ENCODE measurements at places on chromosomes 5 and 9.
A peak's percentile ranks its signal among the peaks of the same experiment; 100 is the strongest.

- no peak for DNase-seq
Observed at GRCh38 chr5:143796125-143796524, 15.8 kb upstream of the HMHB1 start.

DNA sequence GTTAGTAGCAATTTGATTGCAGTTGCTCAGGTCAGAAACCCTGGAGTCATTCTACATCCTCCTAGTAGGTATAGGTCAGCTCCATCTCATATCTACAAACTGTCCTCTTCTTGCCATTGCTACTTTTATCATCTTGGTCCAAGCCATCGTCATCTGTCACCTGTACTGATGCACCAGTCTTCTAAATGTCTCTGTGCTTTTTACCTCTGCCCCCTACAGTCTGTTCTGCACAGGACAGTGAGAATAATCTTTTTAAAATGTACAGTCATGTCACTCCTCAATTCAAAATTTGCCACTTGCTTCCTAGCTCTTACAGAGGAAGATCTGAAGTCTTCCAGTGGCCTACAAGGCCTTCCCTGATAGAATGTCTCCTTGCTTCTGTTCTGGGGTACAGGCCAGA, 6.8 kb downstream of the NNT start:
- no peak for DNase-seq

- DNase-seq = no peak
Observed at GRCh38 chr5:160311491-160312133, 752 bp downstream of the CCNJL start.

- DNase-seq = no peak
Observed at GRCh38 chr9:103574056-103574455, 520.1 kb upstream of the SMC2 start.

DNA sequence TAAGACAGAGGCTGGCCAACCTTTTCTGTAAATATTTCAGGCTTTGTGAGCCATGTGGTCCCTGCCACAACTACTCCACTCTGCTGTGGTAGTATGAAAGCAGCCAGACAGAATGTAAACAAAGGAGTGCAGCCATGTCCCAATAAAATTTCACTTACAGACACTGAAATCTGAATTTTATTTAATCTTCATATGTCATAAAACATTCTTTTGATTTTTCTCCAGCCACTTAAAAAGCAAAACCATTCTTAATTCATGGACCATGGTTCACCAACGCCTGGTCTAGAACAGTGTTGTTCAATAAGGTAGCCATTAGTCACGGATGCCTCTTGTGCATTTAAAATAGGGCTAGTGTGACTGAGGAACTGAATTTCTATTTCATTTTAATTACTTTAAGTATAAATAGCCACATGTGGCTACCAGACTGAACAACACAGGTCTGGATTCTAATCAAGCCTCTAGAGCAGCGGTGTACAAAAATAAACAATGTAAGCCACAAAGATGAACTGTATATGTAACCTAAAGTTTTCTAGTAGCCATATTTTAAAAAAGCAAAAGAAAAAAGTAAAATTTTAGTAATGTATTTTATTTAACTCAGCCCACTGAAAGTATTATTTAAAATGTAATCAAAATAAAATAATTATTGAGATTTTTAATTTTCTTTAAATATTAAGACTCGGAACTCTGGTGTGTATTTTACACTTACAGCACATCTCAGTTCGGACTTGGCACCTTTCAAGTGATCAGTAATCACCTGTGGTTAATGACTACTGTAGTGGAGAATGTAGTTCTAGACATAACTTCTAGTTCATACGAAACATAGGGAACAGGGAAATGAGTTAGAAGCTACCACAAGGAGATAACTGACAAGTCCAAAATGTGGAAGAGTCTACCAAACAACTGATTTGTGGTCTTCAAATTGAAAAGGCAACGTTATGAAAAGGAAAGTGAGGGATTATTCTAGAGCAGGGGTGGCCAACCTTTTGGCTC, 14.3 kb downstream of the GEMIN5 start:
- no peak for DNase-seq

GRCh38 chr5:160641405-160641804, 210.6 kb downstream of the ATP10B start:
- no peak for DNase-seq

- no peak for DNase-seq
Observed at GRCh38 chr5:545641-546375, 21.6 kb upstream of the SLC9A3 start.

- DNase-seq = peak; percentile 80
Observed at GRCh38 chr9:89701221-89701798, 96.5 kb downstream of the GADD45G start.

- no peak for DNase-seq
Observed at GRCh38 chr9:14908295-14909180, 1.7 kb downstream of the FREM1 start.

GRCh38 chr5:67696446-67696845, 499.8 kb upstream of the CD180 start:
- no peak for DNase-seq

- DNase-seq = no peak
Observed at GRCh38 chr5:116885825-116886224, 311.2 kb upstream of the SEMA6A start.

- no peak for DNase-seq
Observed at GRCh38 chr5:150294551-150295071, 5.0 kb upstream of the CAMK2A start.

GRCh38 chr9:89442981-89443814, 54.7 kb downstream of the SEMA4D start:
- DNase-seq = no peak

DNA sequence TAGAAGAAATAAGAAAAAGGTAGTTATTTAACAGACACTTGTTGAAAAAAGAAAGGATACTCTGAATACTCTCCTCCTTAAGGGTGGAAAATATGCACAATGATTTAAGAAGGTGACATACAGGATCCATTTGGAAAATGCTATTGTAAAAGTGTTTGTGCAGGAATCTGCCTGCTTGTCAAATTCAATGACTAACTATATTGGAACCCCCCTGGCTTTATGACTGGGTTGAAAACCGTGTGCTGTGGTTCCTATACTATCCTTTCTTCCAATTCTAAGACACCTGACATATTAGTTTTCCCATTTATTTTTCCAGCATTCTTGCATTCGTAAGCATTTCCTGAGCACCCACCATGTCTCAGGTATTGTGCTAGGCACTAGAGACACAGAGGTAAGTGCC, 220.0 kb downstream of the GLIS3 start:
- DNase-seq = no peak
